Activated T-cell treated with anti-CD3 and anti-CD28 coated beads, Interleukin-2, amount 50 U/mL, for 24 hours (primary cell): ENCODE measurements at places on chromosomes 16 and 17.

DNA sequence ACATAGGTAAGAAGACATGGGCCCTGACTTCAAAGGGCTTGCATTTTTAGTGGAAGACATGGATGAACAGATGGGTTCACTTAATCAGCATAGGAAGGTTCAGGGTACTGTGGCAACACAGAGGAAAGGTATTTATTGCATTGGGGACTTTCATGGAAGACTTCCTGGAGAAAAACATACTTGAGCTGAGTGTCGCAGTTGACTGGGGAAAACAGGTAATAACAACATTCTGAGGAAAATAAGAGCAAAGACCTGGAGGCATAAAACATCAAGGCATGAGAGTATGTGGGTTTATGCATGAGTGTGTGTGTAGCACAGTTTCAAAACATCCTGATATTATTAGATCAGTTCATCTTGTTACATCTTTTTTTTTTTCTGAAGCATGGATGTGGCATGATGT, 82.7 kb downstream of the MAP2K6 start:
- DNase-seq, result no peak

DNA sequence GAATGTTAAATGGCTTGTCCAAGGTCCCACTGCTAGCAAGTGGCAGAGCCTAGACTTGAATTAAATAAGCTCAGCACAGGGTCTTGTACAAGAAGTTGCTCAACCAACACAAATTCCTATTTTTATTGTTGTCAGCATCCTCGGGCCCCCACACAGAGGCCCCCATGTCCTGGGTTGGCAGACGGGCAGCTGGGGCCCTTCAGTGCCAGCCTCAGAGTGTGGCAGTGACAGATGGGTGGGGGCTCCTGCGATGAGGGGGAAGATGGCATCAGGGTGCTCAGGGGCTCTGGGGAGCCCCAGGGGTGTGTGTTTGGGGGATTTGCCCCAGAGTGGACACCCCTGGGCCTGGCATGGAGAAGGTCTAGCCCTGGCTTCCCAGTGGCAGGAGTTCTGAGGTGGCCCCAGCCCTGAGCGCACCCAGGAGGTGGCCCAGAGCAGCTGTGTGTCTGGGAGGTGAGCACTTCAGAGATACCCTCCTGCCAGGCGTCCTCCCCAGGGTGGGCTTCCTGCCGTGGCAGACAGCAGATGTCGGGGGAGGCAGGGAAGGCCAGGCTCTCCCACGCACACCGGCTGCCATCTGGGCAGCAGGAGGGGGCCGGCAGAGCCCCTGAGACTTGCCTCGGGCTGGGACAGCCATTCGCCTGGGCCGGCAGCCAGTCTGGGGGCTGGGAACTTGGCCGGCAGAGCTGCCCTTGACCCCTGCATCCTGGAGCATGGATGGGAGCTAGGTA, 150.8 kb downstream of the C16orf78 start:
- no peak for DNase-seq

DNA sequence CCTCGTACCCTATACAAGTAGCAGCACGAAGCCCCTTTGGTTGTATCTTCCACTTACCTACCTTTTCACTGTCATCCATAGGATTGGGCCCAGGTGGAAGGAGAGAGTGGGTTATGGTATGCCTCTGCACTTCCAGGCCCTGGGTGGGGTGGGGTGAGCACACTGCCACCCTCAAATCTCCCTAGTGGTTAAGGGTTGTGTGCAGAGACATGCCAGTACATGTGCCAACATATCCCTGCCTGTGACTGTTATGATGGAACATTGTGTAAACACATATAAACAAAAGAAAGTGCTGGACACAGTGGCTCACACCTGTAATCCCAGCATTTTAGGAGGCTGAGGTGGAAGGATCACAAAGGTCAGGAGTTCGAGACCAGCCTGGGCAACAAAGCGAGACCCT, 11.1 kb downstream of the HROB start:
- no peak for DNase-seq

- no peak for DNase-seq
Observed at GRCh38 chr16:70512456-70512855, 10.9 kb downstream of the COG4 start.

DNA sequence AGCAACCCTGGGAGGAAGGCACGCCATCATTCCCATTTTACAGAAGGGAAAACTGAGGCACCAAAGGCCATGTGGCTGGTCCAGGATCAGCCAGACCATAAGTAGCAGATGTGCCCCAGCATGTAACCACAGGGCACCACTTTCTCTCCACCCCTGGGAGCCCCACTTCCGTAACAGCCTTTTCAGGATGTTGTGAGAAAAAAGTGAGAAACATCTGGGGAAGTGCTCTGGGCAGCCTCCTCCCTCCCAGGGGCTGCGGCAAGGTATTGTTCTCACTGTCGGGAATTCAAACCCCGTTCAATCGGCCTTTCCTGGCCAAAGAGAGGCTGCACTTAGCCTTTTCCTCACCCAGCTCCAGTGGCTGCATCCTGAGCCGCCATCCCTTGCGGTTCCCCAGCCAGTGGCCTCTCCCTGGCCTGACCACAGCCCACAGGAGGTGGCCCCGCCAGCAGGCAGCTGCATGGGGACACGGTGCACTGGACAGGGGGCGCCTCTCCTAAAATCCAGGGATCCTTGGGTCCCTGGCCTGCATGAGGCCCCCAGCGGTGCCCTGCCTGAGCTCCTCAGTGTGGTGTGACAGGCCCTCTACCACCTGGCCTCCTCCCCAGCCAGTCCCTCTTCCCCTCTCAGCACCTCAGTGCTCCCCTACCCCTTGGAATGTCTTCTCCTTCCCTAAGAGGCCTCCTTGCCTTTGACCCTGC, 5.7 kb upstream of the CDH5 start:
- no peak for DNase-seq

GRCh38 chr16:86958423-86958822, 358.8 kb downstream of the C16orf95 start:
- DNase-seq, result no peak
